ENCODE measurements at places on chromosomes 12 and 14.

- no peak for DNase-seq
These were observed 36.6 kb downstream of the FERMT2 start for GRCh38 chr14:52914295-52914694.

- DNase-seq: no peak
These were observed 56.9 kb upstream of the TSPAN8 start for GRCh38 chr12:71214511-71215285.

DNA sequence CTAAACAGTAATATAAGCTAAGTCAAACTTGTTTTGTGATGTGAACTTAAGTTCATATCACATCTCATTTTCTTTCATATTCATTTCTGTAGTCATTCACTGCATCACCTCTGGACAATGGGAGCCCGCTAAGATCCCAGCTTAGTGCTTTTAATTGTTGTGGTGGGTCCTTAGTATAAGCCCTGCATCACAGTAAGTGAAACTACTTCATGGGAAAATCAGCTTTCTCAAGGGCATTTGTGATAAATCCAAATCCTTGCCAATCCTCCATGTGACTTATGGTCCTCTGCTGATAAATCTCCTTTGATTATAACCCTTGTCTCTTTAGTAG, 98.3 kb downstream of the PLEKHA5 start:
- DNase-seq: no peak

- no peak for DNase-seq
These were observed 79.8 kb downstream of the SRRM4 start for GRCh38 chr12:119060847-119061796.

DNA sequence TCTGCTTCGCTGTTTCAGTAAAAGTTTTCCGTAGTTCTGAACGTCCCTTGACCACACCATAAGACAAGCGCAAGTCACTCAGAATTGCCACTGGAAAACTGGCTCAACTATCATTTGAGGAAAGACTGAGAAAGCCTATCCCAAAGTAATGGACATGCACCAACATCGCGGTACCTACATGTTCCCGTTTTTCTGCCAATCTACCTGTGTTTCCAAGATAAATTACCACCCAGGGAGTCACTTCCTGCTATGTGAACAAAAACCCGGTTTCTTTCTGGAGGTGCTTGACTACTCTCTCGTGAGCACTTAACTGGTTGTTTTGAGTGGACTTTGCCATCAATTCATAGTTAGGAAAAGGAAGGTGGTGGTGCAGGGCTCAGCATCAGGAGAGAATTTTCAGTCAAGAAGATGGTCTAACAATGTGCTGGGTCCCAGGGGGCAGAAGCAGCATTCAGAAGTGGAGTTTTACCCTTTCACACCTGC, 1.4 kb downstream of the EGLN3 start:
- no peak for DNase-seq

- no peak for DNase-seq
These were observed 15.2 kb downstream of the CALM1 start for GRCh38 chr14:90412058-90412457.

DNA sequence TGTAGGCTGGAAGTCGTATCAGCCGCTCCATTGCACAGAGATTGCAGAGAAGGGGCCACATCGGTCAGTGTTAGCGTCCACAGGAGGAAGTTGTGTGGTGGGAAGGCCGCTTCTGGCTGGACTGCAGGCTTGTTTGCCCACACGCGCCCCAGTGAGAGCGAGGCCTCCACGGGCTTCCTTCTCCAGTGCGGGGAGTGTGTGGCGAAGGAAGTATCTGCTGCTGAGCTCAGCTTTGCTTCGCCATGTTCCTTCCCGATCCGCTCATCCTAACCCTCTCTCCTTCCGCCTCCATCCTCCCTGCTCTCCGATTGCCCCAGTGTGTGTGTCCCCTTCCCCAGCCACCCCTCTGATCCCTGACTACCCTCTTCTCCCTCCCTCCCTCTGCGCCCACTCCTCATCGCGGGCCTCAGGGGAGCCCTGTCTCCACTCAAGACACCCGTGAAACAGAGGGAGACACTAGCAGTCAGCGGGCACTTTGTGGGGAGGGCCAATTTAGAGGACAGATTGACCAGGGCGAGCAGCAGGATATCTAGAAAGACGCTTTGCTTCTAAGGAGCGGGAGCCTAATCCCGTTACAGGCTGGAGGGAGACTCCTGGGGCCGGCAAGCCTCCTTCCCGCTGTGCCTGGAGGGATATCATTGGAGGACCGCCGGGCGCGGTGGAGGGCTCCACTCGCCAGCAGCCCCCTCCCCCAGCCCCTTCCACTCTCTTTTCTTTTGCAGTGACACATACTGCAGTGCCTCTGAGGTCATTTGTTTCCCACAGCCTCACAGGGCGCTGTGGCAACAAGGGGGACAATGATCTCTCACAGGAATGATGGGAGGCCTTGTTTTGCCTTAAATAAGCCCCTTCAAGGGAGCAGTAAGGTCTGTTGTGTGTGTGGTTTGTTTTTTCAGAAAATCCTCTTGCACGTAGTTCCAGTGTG, 428.8 kb downstream of the ZFP36L1 start:
- no peak for DNase-seq

All from stimulated activated CD4-positive, alpha-beta T cell treated with anti-CD3 and anti-CD28 coated beads, Interleukin-1b, Interleukin-23, amount 100 ng/mL, for 1 hour (primary cell).